NCI-H774 (cell line): ENCODE measurements at places on chromosomes 3 and 15.

DNA sequence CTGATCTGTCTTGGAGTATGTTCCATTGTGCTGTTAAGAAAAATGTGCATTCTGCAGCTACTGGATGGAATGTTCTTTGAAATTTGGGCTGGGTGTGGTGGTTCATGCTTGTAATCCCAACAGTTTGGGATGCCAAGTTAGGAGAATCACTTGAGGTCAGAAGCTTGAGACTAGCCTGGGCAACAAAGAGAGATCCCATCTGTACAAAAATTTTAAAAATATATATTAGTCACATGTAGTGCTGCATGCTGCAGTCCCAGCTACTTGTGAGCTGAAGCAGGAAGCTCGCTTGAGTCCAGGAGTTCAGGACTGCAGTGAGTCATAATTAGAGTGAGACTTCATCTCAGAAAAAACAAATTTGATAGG is 62.8 kb upstream of the PLSCR4 start:
- DNase-seq: no peak

GRCh38 chr3:11305509-11305908 is 33.3 kb downstream of the ATG7 start:
- DNase-seq: no peak

GRCh38 chr15:70480196-70480856 is 283.0 kb downstream of the UACA start:
- DNase-seq: no peak

DNA sequence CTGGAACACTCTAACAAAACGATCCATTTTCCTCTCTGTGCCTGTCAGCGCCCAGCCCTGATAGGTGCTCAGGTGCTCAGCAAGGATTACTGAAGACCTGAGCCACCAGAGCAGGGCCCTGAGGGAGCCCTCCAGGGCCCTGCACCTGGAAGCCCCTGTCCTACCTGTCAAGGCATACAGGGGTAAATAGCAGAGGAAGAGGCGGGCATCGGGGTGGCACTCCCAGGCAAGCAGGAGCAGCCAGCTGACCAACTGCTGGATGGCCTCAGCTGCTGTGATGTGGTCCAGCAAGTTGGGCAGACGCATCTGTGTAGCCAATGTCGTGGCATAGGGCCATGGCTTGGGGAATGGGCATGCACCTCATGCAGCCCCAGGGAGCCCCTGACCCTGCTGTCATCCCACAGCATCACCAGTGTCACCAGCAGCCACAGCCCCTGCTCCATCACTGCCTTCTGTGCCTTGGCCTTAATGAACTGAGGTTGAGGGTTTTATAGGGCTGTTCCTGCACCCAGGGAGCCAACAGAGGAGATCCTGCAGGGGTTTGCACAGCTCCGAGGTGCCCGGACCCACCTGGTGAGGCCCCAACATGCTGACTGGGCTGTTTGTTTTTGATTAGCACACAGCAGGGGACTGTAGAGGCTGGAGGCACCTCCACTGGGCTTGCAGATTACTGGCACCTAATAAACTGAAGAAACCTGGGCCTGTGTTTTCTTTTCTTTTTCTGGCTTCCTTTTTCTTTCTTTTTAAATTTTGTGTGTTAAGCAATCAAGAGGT is 7.9 kb upstream of the WDR6 start:
- no peak for DNase-seq

- no peak for DNase-seq
These were observed 997 bp downstream of the FYCO1 start for GRCh38 chr3:45994419-45995235.

GRCh38 chr3:104396974-104397669 is 969.6 kb upstream of the ALCAM start:
- no peak for DNase-seq

DNA sequence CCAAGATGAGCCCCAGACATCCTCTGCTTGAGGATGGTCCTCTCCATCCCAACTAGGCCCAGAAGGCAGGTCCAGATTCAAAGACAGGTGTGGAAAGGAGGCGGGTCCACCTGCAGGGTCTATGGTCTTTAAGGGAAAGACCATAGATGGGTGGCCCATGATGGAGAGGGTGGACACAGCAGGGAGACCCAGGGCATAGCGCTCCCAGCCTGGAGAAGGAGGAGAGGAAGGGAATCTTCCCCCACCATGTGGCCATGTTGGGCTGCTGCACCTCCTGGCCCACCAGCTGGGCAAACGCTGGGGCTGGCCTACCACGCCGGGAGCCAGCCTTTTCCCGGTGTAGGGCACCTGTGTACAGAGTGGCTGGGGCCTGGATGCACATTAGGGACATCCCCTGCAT is 265.2 kb upstream of the TLE3 start:
- no peak for DNase-seq

- DNase-seq: no peak
These were observed 36.8 kb downstream of the EHD4 start for GRCh38 chr15:41935566-41936020.

GRCh38 chr15:74200412-74200815 is 2.2 kb downstream of the STRA6 start:
- no peak for DNase-seq
